AG09309 (cell line): ENCODE measurements at places on chromosomes 2 and 18.
A peak's percentile ranks its signal among the peaks of the same experiment; 100 is the strongest.

- no peak for DNase-seq
Observed at GRCh38 chr2:44753552-44754285, 187.8 kb upstream of the SIX3 start.

DNA sequence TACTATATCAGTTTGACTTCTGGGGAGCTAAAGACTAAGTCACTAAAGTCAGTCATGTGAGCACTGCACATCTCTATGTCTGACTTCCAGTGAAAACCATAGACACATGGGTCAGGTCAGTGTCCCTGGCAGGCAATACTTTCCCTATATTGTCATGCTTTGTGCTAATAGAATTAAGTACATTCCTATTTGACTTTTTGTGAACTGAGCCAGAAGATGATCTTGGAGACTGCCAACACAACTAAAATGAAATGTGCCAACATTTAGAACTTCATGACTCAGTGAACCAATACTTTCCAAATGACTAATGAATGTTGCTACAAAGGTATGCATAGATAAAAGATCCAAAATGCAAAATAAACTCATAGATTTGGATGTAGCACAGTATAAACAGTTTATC lies 820.8 kb upstream of the FAM98A start:
- DNase-seq, result no peak

GRCh38 chr2:71263386-71263785 lies 36.5 kb upstream of the PAIP2B start:
- no peak for DNase-seq

DNA sequence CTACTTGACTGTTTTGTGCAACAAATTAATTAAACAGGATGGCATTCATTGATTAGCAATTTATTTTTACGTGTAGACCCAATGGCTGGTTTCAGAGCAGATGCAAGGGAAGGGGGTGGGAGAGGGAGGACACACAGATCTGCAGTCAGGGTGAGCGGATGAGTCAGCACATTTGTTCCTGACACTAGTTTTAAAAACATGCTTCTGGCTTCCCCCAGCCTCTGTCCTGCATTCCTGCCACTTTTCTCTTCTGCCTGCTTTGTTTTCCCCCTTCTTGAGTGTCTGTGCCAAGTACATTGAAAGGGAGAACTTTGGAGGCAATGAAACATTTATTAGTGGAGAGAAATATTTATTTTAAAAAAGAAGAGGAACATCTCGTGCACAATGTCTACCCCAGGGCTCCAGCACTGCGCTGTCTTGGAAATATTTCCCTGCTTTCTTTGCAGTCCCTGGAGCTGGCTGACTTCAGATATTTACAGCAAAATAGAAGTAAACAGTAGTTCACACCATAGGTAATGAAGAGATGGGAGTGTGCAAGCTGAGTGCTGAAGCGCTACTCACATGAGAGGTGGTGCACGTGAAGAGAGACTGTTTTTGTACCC lies 52.2 kb downstream of the NRP2 start:
- DNase-seq, result peak; percentile 49

DNA sequence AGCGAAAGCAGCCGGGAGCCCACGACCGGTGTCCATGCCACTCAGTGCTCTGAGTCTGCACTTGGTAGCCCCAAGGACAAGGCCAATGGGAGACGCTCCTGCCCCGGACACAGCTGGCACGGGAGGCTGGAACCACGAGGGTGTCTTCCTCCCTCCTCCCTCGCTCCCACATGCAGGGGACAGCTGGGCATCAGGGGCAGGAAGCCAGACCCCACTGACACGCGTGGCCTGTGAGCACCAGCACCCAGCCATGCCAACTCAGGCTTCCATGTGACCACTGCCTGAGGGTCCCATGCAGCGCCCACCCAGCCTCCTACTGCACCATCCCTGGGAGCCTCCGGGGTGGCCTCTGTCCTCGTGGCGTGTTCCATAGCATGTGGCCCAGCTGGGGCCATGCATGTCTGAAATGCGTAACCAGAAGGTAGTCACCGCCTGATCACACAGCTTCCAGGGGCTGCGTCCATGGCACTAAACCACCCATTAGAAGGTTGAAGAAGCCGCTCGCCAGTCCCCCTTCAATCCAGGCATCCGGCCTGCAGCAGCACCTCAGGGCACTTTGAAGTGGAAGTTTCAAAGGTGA lies 323.2 kb upstream of the SALL3 start:
- DNase-seq, result no peak

GRCh38 chr2:85053802-85054201 lies 79.4 kb upstream of the TCF7L1 start:
- DNase-seq, result no peak

DNA sequence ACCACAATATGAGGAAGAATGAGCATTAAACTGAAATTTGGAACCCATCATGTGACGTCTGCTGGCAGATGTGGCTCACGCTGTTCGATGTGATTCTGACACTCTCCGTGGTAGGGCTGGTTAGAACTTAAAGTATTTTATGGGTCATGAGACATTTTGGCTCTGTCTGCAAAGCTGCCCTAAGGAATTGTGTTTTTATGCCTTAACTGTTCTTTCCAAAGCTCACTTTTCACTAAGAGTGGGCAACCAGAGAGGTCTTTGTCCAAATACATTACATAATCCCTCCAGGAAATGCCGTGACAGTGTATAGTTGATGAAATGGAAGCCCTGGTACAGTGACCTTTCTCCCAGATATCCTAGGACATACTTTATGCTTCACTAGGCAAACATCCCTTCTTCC lies 119.1 kb downstream of the AQP4 start:
- DNase-seq, result no peak

DNA sequence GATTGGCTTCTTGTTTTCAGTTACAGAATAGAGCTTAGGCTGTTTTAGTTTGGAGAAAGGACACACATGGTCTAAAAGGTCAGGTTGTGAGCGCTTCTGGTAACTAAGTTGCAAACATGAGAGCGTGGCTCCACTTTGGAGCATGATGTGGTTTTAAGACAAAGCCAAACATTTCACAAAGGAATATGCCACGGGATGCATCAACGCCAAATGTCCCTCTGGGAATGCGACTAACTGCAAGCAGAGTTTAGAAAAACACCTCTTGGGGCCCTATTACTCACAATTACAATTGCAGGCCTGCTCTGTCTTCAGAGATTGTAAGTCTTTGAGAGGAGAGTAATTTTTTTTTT lies 25.4 kb downstream of the MYO7B start:
- DNase-seq, result no peak

- no peak for DNase-seq
Observed at GRCh38 chr2:195592105-195592504, 64.9 kb upstream of the SLC39A10 start.
